Stimulated activated CD4-positive, alpha-beta T cell treated with anti-CD3 and anti-CD28 coated beads, Interleukin-1b, Interleukin-23, amount 100 ng/mL, for 4 hours (primary cell): ENCODE measurements at places on chromosomes 7 and 10.
A peak's percentile ranks its signal among the peaks of the same experiment; 100 is the strongest.

DNA sequence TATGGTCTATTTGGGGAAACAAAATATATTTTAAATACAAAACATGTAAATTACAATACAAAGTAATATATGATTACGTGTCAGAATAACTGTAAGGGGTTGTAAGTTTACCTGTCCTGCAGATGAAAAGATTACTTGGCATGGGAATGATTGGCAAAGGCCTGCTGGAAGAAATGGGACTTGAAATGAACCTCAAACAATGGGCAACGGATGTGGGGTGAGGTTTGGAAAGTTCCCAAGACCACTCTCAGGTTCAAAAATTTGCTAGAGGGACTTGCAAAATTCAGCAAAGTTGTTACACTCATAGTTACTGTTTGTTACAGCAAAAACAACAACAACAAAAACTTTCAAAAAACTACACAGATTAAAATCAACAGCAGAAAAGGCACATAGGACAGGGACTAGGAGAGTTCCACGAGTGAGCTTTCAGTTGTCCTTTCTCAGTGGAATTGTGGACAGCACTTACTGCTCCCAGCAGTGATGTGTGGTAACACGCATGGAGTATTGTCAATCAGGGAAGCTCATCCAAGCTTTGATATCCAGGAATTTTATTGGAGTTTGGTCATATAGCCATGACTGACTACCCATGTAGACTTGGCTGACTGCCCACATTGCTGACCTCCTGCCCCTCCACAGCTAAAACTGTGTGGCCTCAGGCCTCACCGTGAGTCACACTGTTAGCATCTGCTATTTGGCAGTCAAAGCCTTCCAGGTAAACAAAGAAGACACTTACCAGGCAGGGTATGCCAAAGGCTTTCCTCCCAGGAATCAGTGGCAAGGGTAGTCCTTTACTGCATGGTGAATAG, 43.8 kb downstream of the EXOC6 start:
- DNase-seq, result no peak

DNA sequence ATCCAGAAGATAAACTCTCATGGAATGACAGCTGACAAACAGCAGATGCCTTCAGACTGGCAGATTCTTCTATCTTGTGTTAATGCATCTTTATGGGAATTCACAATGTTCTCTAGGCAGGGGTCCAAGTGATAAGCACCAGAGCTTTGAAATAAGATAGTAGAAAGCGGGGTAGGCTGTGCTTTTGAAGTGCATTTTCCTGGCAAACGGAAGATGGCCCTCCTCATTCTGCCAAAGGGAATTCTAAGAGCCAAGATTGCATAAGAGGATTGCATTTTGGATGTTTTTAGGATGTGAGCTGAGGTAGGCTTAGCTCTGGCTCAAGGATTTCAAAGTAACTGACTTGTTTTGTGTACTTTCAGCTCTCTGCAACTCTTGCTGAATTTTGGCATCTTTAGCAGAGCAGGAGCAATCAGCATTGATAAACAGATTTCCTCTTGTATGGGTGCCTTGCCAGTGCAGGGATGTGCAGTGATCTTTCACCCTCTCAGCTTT, 298.5 kb upstream of the KLF6 start:
- no peak for DNase-seq

DNA sequence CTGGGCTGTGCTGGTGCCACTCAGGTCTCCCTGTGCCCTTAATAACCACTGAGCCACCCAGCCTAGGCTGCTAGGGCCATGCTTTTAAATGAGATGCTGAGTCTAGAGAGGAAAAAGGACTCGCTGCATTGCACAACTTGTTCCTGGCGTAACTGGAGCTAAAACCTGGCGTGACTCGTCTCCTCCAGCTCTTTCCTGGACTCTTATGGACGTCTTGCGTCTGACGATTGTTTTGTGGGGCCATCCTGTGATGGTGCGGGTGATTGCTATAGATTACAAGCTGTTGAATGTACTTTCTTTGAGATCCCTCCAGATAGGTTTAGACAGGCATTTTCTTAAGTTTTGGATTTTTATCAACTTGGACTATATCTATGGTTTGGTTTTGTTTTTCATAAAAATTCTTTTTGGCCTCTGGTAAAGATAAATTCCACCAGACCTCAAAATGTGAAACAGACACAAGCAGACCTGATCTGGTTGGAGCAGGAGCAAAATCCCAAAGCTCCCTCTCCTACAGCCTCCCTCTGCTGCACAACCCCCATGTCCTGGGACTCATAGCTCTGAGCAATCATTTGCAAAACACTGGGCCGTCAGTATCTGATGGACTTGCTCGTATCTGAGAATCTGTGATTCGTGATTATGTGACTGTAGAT, 230.3 kb downstream of the ARHGAP12 start:
- no peak for DNase-seq

- peak; percentile 75 for DNase-seq
Observed at GRCh38 chr7:150420987-150421674, 29.3 kb upstream of the GIMAP8 start.

DNA sequence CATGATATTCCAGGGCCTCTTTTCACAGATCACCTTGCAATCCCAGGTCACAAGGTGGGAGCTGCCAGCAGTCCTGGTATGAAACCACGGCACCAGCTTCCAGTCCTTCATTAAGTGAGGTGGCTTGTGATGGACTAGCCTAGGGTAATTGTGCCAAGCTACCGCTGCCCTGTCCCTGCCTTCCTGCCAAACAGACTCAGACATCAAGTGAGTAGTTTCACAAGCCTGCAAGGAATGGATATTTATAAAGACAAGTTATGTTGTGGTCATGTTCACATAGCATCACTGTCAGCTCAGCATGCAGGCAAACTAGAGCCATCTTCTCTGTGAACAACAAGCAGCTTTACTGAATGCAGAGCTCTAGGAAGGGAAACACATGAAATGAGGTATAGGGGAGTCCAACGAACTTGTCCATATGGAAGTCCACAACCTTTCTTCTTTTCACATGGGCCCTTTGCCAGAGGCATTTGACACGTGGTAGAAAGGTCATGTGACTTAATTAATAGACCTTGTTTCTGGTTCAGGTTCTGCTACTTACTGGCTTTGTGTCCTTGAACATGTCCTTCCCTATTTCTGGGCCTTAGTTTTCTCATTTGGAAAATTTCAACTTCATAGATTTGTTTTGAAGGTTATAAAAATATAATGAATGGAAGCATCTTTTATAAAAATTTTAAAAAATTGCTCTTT, 1061.2 kb downstream of the KCNMA1 start:
- no peak for DNase-seq

- DNase-seq, result no peak
Observed at GRCh38 chr7:28029051-28029450, 151.5 kb downstream of the JAZF1 start.

DNA sequence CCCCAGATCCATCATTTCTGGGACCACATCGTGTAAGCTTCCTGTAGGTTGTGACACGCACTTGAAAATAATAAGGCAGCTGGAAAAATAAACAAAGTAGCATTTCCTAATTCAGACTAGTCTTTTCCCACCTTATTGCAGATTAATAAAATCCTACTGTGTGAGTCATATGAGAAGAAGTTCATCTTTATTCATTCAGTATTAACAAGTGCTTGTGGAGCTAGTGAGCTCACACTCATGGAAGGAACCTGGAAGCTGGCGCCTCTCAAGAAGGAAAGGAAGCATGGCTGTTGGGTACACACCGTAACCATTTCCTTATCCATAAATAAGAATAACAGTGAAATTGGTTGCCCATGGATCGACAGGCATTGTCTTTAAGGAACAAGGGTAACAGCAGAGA, 152.6 kb upstream of the PFKP start:
- DNase-seq, result no peak

GRCh38 chr7:37409461-37409860, 39.2 kb downstream of the ELMO1 start:
- DNase-seq, result no peak

DNA sequence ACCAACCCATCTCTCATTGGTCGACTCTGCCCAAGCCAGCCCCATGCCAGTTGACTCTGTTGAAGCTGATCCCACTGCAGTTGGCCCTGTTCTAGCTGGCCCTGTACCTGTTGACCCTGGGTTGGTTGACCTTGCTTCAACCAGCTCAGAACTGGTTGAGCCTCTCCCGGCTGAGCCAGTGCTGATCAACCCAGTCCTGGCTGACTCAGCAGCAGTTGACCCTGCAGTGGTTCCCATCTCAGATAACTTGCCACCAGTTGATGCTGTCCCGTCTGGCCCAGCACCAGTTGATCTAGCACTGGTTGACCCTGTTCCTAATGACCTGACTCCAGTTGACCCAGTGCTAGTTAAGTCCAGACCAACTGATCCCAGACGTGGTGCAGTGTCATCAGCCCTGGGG, 7.4 kb downstream of the PPRC1 start:
- no peak for DNase-seq

GRCh38 chr7:18866359-18867036, 250.9 kb downstream of the TWIST1 start:
- no peak for DNase-seq

DNA sequence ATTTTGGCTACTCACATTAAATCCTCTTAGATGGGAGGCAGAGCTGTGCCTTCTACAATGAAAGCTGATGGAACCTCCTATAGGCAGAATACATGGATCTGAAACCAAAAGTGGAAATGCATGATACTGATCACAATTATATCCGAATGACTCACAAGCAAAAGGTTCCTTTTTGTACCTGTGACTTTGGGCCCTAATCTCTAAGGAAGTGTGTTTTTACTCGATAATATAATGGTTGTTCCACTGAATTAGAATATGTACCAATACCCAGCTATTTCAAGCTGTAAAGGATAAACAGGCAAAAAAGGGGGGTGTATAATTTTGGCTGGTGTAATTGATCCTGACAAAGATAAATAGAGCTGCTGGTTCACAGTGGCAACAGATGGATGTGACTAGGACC, 17.6 kb upstream of the LAMB1 start:
- no peak for DNase-seq

GRCh38 chr10:72058989-72059842, 29.1 kb downstream of the SPOCK2 start:
- peak; percentile 49 for DNase-seq

GRCh38 chr7:739983-740942, 13.2 kb upstream of the PRKAR1B start:
- no peak for DNase-seq

- DNase-seq, result no peak
Observed at GRCh38 chr7:139598642-139599041, 75.2 kb downstream of the CLEC2L start.

- no peak for DNase-seq
Observed at GRCh38 chr7:101666293-101666692, 37.2 kb upstream of the MYL10 start.
